ENCODE measurements at places on chromosomes 2 and 18. TPM values are rescaled to one million over a fixed set of nuclear protein-coding genes. Genes with fewer than 3 reads are reported as not detected.

- no peak for DNase-seq
Observed at GRCh38 chr2:44715671-44716081, 225.8 kb upstream of the SIX3 start.

DNA sequence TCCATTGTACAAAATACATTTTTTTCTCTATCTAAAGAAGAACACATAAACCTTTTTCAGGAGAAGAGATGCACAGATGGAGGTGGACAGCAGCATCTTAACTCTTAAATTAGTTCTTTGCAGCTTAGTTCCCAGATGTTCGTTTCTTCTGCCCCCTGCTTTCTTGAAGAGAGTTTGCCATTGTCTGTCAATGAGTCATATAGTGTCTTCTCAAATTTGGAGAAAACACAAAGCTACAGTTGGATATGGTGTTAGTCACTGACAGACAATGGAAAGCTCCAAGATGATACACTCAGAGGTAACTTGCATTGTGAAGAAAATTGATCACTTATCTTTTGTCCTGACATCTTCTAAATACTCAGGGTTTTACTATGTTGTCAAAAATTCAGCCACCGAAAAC lies 48.8 kb upstream of the TMEFF2 start:
- DNase-seq, result no peak

- DNase-seq, result no peak
Observed at GRCh38 chr2:50878251-50878650, 153.7 kb downstream of the NRXN1 start.

GRCh38 chr2:12684471-12684936 lies 32.2 kb upstream of the TRIB2 start:
- no peak for DNase-seq

- DNase-seq, result no peak
Observed at GRCh38 chr2:233090879-233091278, 30.7 kb downstream of the INPP5D start.

DNA sequence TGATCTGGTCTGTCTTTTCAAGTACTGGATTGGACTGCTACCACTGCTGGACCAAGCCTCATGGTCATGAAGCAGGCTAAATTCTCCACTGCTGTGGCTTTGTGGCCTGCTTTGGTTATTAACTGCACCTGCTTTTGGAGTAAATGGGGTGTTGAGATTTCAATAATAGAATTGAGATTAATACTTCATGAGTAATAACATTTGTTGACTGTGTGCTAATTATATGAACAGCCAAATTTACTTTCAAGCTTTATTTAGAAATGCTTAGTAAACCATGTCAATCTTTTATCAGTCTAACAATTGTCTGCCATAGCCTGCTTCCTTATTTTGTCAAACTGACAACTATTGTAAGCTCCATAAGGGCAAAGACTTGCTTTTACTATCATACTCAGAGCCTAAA lies 27.4 kb upstream of the MTIF2 start:
- no peak for DNase-seq

- DNase-seq, result no peak
Observed at GRCh38 chr2:200476836-200477235, 33.0 kb downstream of the KCTD18 start.

GRCh38 chr2:4765787-4766530 lies 926.2 kb upstream of the SOX11 start:
- DNase-seq, result no peak

DNA sequence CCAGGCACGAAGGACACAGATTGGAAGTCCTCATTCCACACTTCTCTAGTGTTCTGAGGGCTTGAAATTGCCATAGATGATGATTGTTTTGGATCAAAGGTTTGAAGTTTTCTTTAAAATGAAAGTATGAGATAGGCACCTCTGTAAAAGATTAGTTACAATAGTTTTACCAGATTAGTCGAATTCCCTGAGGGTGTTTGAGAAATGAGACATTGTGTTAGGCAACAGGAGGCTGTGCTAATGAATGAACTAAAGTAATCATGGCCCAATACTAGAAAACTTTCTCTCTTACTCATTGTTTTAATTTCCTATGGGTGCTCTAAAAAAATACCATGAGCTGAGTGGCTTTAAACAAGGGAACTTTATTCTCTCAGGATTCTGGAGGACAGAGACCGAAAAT lies 421.7 kb downstream of the RNF144A start:
- no peak for DNase-seq

- no peak for DNase-seq
Observed at GRCh38 chr2:154507186-154507585, 191.3 kb upstream of the KCNJ3 start.

SULT1C4 gene
- not detected for total RNA-seq

RUFY4 gene
- 0.44 TPM for total RNA-seq

DUSP19 gene
- total RNA-seq, result 0.24 TPM

KLHL29 gene
- 0.67 TPM for total RNA-seq

CYP27C1 gene
- total RNA-seq, result not detected

DNER gene
- total RNA-seq, result not detected
